ENCODE measurements at places on chromosomes 3 and 15. TPM values are rescaled to one million over a fixed set of nuclear protein-coding genes. Genes with fewer than 3 reads are reported as not detected.

- DNase-seq = peak; percentile 92
These were observed 39.7 kb downstream of the GLDN start for GRCh38 chr15:51380999-51381806.

PGBD4 gene
- total RNA-seq = 1.8 TPM

- DNase-seq = peak; percentile 63
These were observed 46.9 kb downstream of the NR1D2 start for GRCh38 chr3:23991683-23992628.

GPR160 gene
- total RNA-seq = 0.29 TPM

Data from osteoblast (primary cell).